ENCODE measurements at places on chromosomes 16 and 17. TPM values are rescaled to one million over a fixed set of nuclear protein-coding genes. Genes with fewer than 3 reads are reported as not detected.

GRCh38 chr17:16478649-16479048 lies 13.3 kb downstream of the LRRC75A start:
- DNase-seq = no peak

DNA sequence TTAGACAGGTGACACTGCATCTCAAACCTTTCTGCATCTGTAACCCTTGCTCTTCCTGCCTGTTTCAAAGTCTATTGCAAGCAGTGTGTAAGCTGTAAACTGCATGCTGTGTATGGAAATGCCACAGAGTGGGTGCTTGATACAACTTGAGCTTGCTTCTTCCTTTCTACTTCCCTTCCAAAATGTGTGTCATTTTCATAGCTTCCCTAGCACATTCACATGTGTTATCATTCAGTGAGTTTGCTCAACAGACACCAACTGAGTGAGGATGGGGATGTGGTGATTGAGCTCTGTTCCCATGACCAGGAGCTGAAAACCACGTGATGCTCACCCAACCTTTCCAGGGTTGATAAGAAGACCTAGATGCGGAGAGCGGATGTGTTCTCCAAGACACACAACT lies 111.1 kb downstream of the VAT1L start:
- DNase-seq = no peak

DNA sequence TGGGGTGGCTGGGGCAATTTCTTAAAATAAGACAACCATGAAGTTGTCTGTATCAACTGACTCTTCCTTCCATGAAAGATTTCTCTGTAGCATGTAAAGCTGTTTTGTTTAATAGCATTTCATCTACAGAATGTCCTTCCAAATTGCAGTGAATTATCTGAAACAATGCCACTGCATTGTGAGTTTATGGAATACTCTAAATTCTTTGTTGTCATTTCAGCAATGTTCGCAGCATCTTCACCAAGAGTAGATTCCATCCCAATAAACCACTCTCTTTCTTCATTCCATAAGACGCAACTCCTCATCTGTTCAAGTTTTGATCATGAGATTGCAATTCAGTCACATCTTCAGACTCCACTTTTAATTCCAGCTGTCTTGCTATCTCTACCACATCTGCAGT lies 54.6 kb downstream of the CPPED1 start:
- no peak for DNase-seq

DNA sequence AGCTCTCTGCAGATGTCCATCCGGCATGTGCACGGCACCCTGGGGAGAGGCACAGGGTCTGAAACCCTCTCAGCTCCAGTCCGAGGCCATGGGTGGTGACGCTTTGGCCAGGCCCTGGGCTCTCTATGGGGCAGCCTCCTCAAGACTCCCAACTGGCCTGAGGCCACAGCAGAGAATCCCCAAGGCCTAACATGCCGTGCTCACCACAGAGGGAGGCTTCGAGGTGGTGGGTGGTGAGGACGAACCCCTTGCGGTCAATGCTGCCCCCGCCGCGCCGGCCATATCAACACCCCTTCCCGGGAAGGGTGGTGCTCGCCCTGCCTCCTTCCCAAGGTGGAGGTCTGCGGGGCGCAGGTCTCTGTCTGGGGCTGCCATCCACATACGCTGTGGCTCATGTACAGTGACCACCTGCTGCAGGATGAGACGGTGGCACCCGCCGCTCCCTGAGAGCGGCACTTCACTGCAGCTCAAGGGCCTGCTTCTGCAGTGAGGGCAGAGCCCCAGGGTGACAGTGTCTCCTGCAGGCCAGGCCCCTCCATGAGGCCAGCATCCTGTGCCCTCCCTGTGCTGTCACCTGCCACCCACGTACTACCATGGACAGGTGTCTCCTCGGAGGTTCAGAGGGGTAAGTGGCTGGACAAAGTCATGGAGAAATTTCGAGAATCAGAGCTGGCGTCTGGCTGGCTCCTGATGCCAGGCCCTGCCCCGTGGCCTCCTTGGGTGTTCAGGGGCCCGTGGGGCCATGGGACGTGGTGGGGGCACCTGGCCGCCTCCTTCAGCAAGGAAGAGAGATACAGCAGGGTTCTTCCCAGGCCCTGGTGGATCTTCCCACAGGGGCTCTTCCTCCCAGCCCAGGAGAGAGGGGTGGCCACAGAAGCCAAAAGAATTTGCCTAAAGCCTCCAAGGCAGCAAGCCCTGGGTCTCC lies 54.6 kb upstream of the ACSF3 start:
- DNase-seq = no peak

The CHST6 gene
- 0.12 TPM for polyA plus RNA-seq

GRCh38 chr16:78823027-78823426 lies 723.6 kb downstream of the WWOX start:
- DNase-seq = no peak

- DNase-seq = no peak
Measured at GRCh38 chr17:62600805-62601204, 26.7 kb upstream of the MRC2 start.

- DNase-seq = no peak
Measured at GRCh38 chr16:27951489-27952120, 111.9 kb downstream of the GSG1L start.
